ENCODE measurements at places on chromosomes 3 and 15.

DNA sequence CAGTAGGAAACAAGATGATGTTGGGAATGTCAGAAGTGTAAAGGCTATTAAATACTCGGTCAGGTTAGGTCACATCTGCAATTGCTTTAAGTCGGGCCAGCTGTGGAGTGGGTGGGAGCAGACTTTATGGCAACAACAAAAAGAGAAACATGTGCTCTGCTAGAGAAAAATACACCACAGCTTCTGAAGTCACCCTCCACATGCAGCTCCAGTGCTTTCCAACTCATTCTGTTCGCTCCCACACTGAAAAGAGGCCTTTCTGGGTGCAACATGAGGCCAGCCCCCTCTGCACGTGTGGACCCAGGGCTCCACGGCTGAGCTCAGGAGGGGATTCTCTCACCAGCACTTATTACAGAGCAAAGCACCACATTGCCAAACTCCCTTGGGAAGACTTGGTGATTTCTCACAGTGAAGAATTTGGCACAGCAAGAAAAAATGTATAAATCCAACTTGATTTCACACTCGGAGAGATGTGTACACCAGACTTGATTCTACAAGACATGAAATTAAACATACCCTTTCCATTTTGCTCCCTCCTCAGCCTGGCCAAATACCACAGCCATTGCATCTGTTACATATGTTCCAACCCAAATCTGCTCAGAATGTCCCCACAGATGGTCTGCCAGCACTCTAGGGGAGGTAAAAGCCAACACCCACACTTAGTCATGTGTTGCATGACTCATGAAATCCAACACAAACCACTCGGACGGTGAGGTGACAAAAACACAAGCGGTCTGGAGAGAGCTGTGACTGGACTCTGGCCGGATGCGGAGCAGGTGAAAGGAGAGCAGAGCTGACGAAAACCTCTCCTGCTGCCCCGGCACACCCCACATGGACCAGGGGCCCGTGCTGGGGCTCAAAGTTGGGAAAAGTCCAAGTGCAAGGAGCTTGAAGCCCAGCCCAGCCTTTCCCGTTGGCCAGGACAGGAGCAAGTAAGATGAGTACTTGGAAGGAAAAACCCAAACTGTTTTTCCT lies 74.6 kb downstream of the ITGB5 start:
- DNase-seq = peak; percentile 85

DNA sequence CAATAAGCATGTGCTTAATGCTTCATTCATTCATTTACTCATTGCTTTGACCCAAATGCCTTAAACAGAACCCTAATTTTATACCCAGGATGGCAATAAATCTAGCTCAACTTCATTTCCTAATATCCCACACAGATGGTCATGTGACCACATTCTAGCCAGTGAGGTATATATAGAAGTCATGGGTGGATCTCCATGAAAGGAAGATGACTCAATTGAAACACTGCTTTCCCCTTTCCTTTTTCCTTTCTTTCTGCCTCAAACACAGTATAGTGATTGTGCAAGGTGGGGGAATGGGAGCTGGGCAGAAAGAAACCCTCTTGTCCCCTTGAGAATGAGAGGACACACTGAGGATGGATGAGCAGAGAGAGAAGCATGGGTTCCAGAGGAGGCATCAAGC lies 183.5 kb upstream of the PRICKLE2 start:
- DNase-seq = peak; percentile 59

DNA sequence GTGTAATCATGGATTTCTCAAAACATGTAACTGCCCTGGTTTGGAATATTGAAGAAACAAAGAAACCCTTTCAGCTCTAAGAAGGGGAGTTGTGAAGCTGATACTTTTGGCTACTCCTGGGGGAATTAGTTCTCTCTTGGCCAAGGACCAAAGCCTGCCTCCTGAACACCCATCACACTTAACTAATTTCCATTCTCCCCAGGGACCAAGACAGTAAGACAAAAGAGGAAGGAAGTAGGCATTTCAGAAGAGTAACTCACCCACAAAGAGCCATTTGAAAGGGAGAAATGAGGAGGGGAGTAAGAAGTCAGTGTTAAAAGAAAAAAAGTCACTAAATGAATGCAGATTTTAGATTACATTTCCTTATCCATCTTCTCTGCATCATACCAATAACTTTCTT lies 328.0 kb upstream of the SOX2 start:
- no peak for DNase-seq

DNA sequence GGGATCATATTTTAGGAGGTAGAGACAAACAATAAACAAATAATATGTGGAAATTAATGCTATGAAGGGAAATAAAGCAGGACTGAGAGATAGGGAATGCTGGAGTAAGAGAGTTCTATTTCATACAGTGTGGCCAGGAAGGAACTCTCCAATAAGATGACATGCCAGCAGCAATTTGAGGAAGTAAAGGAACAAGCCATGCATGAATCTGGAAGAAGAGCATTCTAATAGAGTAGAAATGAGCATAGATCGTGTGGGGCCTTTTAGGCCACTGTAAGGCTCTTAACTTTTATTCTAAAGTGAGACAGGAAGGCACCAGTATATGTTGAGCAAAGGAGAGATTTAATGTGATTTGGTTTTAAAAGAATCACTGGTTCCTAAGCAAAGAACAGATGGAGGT lies 126.3 kb downstream of the DMXL2 start:
- no peak for DNase-seq

- no peak for DNase-seq
Observed at GRCh38 chr3:142990721-142991120, 10.6 kb upstream of the U2SURP start.

DNA sequence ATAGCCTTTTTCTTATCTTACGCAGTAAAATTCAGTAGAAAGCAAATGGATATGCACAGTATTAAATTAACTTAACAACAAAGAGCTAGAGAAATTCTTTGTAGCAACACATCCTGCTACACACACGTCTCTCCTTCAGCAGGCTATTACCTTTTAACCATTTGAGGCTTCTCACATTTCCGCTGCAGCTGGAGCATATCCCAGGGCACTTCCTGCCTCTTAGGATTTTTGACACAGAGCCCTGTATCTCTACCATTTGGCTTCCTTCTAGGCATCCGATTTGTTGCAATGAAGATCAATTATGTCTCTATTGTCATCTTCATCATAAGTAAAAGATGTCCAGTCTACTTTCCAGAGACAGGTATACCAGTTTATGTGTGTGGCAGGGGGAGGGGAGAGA lies 292.4 kb upstream of the CBLB start:
- DNase-seq = no peak

GRCh38 chr15:52383100-52383588 lies 87.5 kb upstream of the MYO5C start:
- no peak for DNase-seq

GRCh38 chr15:60803059-60803458 lies 324.1 kb upstream of the ICE2 start:
- no peak for DNase-seq

- peak; percentile 29 for DNase-seq
Observed at GRCh38 chr15:94441760-94442159, 210.4 kb downstream of the MCTP2 start.

- no peak for DNase-seq
Observed at GRCh38 chr15:77988347-77989295, 88.9 kb downstream of the TBC1D2B start.

- DNase-seq = no peak
Observed at GRCh38 chr3:135093121-135093520, 298.1 kb downstream of the EPHB1 start.

GRCh38 chr3:59088761-59089160 lies 38.9 kb upstream of the CFAP20DC start:
- DNase-seq = no peak

DNA sequence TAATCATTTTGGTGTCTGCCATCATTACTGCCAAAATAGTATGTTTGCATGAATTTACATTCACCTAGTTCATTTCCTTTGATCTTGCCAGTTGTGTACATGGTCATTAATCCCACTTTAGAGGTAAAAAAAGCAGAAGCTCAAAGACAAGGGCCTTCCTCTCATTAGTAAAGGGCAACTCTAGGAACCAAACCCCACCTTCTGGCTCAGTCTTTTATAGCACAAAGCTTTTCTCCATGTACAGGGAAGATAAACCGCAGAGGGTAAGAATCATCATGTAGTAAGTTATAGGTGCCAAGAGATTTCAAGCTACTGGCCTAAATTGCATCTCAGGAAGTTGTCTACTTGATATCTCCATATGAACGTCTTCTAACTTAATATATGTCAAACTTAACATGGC lies 19.3 kb upstream of the SPG21 start:
- peak; percentile 47 for DNase-seq

DNA sequence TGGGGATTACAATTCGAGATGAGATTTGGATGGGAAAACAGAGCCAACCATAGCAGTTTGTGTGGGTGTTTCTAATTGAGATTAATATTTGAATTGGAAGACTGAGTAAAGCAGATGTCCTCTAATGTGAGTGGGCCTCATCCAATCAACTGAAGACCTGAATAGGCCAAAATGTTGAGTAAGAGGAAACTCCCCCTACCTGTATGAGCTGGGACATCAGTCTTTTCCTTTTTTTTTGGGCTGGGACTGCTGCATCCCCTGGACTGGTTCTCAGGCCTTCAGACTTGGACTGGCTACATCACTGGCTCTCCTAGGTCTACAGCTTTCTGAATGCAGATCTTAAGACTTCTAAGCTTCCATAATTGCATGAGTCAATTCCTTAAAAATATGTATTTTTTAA lies 144.1 kb downstream of the CD47 start:
- DNase-seq = no peak

GRCh38 chr3:165751637-165752036 lies 85.6 kb downstream of the BCHE start:
- DNase-seq = no peak

Measured in amniotic epithelial cell (primary cell).